ENCODE measurements at places on chromosomes 5 and 9.

- DNase-seq, result no peak
Observed at GRCh38 chr5:124452412-124452811, 294.0 kb downstream of the ZNF608 start.

GRCh38 chr5:170144286-170145023 lies 38.8 kb downstream of the FOXI1 start:
- DNase-seq, result no peak

- peak; percentile 85 for DNase-seq
Observed at GRCh38 chr5:151684690-151685361, 1.9 kb downstream of the SPARC start.

DNA sequence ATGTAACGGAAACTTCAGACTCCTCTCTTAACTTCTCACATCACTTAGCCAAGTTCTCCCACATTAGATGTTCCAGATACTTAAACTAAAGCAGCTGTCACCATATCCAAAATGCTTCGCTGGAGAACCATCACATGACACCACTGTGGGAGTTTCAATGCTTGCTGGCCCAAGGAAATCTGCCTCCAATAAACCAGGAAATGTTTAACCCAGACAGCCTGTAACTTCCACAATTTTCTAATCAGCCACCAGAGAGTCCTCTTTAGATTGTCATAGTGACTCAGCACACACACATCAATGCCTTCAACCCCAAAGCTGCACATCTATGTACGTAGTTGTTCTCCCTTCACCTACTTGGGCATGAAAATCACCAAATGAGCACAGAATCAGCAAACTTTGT lies 118.7 kb downstream of the LPAR1 start:
- no peak for DNase-seq

DNA sequence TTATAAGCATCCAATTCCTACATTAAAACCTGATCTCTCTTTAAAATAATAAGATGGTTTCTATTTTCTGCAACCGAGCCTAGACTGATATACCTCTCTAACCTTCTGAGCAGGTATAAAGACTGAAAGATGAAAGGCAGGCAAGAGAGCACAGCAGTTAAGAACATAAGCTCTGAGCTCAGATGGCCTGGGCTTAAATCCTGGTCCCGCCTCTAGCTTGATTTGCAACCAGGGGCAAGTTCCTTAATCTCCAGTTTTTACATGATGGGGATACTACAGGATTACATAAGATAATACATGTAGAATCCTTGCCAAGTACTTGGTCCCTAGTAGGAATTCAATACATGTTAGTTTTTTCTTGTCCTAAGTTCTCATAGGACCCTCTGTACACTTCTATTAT lies 33.9 kb downstream of the SLC24A2 start:
- DNase-seq, result no peak

DNA sequence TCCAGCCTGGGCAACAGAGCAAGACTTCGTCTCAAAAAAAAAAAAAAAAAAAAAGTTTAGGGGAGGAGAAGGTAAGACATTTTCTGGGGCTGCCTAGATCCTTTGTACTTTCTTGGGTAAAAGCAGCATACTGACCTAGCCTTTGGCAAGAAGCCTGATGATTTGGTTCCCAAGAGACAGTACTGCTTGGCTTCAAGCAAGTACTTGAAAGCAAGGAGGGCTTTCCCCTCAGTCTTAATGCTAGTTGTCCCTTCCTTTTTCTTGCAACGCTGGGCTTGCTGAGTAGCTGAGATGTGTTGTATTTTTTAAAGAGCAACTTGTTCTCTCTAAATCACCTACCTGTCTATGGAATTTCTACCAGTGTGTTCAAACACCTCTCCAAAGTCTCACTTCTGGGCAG lies 76.2 kb downstream of the INSYN2B start:
- DNase-seq, result no peak

DNA sequence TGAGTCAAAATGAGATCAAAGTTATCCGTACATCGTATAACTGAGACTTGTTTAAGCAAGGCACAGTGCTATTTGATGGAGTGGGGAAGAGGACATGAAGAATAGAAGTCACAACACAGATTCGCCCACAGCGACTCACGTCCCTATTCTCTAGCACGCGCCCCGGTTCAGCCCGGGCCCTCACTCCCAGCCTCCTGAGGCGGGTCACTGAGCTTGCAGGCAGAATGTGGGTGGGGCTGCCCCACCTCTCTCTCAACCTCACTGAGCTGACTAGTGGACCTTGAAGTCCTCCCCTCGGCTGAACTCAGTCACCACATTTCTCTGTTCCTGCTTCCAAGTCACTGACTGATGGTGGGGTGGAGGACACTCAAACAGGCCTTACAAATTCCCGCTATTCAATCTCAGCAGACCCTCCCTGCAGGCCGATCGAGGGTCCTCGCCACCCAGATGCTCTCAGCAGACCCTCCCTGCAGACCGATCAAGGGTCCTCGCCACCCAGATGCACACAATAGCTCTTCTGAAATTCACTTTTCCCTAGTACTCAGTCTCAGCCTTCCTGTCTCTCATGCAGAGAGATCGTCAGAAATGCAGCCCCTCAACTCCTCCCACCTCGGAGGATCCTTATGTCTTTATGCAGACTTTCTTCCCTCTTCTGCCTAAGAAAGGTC lies 12.9 kb downstream of the GLDC start:
- DNase-seq, result no peak

DNA sequence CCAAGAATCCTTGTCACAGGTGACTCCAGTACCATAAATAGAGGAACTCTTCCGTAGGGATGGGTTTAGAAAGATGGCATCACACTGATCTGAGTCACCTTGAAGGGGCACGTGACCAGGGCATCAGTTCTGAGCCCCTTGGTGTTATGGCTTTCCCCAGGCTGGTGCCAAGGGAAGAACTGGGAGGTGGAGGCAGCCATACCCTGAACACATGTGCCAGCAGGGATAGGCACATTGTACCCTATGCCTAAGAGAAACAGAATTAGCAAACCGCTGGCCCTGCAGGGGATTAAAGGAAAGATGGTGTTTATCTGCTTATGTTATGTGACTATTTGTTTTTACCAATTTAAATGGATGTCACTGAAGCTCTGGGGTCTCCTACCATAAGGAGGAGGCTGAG lies 196.2 kb downstream of the RGS3 start:
- no peak for DNase-seq

- no peak for DNase-seq
Observed at GRCh38 chr9:114906922-114907571, 23.3 kb downstream of the TNFSF8 start.

GRCh38 chr5:137082951-137083350 lies 416.2 kb downstream of the SPOCK1 start:
- no peak for DNase-seq

GRCh38 chr5:119366540-119366881 lies 10.7 kb downstream of the TNFAIP8 start:
- DNase-seq, result no peak

- no peak for DNase-seq
Observed at GRCh38 chr5:9395706-9396105, 150.2 kb downstream of the SEMA5A start.

GRCh38 chr9:6076851-6077250 lies 61.4 kb upstream of the RANBP6 start:
- no peak for DNase-seq

- DNase-seq, result no peak
Observed at GRCh38 chr9:76218117-76218885, 175.9 kb downstream of the RFK start.

DNA sequence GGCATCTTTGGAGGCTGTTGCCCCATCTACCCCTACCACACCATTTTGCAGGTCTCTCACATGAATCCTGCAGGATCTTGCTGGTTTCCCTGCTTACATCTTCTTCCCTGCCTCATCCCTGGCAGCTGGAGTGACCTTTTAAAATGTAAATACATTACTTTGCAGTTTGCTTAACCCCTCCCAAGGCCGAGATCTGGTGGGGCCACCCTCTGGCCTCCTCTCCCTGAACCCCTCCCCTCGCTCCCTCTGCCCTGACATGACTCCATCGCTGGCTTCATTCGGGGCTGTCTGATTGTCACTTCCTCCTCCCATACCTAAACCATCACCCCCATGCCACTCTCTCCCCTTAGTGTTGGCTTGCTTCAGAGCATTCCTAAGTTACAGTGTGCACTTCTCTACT lies 12.6 kb upstream of the PALM2AKAP2 start:
- DNase-seq, result no peak

DNA sequence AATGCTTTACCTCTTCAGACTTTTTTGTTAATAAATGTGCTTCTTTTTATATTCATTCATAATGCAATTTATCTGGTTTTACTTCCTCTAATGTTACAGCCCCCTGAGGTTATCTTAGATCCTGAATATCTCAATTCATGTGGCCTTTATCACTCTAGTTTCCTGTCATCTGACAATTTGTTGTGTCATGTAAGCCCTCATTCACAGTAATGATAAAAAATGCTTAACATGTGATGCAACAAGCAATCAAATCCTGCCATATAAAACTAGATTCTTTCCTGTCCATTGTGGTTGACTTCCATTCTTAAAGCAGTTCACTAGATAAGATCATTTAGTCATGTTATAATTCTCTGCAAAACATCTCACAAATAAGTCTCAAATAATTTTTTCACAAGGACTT lies 991.2 kb upstream of the ACO1 start:
- no peak for DNase-seq

DNA sequence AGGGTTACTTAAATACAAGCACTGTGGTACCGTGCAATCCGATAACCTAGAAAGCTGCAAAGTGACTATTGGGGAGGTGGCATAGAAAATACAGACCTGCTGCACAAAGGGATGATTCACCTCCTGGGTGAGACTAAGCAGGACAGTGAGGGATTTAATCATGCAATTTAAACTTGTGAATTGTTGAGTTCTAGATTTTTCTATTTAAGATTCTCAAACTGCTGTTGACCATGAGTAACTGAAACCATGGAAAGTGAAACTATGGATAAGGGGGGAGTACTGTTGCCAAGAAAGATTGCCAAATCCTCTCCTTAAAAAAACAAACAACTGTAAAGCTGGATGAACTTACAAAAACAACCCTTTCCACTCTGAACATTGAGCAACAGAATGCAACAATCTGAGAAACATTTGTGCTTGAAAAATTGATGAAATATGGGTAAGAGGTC lies 61.5 kb upstream of the NUDT12 start:
- no peak for DNase-seq

- DNase-seq, result no peak
Observed at GRCh38 chr9:123073991-123074422, 40.5 kb downstream of the GPR21 start.

DNA sequence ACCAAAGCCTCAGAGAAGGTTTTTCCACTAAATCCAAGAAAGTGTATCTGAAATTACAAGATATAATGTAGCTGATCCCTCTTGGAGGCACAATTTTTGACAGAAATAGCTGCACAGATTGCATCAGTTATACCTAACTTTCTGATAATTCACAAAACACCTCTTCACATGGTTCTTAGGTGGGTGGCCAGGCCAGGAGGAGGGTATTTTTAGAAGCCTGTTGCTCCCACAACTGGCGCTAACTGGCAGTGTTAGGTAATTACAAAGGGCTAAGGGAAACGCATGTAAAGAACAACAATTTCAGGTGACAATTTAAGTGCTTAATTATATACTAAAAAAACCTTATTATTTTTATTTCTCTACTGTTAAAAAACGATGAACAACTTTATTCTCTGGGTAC lies 247.9 kb downstream of the BNC2 start:
- no peak for DNase-seq

DNA sequence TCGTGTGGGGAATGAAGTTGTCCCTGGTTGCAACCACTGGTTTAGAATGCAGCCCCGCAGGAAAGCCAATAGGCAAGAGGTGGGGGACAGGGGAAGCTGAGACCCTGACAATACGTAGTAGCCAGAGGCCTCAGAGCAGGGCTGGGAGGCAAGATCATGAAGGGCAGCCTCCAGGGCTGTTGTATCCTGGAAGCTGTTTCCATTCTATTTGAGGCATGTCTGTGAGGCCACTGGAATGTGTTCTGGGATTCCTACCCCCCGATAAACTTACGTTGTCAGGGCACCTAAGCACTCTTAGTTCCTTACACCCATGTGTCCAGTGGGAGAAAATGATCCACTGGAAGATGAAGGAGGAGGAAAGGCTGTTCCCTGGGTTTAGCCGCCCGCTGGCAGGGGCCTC lies 177.3 kb downstream of the CFAP90 start:
- DNase-seq, result no peak

DNA sequence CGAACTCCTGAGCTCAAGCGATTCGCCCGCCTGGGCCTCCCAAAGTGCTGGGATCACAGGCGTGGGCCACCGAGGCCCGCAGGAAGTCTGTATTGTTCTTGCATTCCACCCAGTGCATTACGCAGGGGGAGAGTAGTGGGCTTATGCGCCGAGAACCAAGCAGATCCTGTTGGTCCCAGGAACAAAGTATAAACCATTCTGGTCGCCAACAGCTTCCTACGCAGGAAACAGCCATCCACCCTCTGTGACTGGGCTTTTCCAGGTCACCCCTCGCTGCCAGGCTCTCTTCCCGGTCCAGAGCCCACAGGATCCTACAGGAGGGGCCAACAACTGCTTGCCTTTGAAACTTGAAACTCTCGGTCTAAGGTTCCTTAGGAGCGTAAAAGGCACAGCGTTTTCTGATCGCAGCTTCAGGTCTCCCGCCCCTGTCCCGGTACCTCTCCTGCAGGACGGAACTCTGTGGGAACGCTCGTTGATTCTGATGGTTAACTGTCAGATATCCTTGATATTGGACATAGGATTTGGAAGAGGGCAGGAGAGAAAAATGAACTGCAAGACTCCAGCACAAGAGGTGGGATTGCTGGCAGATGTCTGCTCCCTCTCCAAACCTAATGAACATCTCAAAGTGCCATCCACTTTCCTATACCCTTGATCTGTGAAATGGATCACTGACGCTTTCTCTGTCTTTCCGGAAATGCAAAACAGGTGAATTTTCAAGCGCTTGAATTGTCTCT lies 4.2 kb upstream of the ANXA2R start:
- DNase-seq, result no peak

DNA sequence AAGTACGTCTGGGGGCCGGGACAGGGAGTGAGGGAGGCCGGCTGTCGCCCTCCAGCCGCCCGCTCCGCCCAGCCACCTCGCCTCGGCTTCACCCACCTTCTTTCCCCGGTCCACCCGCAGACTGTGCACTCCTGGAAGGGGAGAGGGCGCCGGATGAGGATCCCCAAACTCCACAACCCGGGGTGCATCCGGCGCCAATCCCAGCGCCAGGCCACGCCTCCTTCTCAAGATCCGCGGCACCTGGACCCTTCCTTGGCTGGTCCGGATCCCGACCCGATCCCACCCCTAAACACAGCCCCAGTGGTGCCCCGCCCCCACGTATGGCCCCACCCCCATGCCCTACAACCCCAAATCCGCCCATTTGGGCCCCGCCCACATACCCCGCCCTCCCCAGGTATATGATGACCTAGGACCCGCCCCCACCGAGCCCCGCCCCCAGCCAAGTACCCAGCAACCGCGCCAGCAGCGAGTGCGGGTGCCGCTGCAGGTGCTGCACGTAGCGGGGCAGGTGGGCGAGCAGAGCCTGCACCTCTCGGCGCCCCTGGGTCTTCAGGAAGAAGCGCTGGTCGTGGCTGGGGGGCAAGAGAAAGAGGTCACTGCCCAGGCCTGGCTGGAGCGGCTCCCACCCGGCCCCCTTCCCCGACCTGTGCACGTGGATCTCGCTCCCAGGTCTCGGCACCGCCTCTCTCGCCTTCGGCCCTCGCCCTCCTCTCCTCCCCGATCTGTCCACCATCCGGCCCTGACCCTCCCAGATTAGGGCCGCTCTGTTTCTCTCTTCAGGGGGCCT lies 3.2 kb downstream of the PIP5KL1 start:
- no peak for DNase-seq

- DNase-seq, result no peak
Observed at GRCh38 chr9:101442318-101442717, 6.7 kb upstream of the ALDOB start.
